ENCODE measurements at places on chromosomes 7 and 10. TPM values are rescaled to one million over a fixed set of nuclear protein-coding genes. Genes with fewer than 3 reads are reported as not detected.

The CHST15 gene
- 21.6 TPM for polyA plus RNA-seq

DNA sequence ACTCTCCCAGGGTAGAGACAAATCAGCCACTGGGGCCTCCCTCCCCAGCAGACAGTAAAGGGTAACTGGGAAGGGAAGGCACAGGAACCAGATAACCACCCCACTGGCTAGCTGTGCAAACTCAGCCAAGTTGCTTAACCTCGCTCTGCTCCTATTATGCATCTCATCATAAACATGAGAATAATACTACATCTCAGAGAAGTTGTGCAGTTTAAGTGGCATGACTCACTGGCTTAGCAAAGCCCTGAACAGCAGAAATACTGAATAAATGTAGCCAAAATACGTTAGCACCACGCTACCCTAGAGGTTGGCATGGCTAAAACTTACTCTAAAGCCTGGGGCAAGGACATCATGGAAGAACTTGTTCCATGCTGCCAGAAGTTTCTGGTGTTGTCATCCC is 128.1 kb upstream of the ANK3 start:
- DNase-seq, result no peak

DNA sequence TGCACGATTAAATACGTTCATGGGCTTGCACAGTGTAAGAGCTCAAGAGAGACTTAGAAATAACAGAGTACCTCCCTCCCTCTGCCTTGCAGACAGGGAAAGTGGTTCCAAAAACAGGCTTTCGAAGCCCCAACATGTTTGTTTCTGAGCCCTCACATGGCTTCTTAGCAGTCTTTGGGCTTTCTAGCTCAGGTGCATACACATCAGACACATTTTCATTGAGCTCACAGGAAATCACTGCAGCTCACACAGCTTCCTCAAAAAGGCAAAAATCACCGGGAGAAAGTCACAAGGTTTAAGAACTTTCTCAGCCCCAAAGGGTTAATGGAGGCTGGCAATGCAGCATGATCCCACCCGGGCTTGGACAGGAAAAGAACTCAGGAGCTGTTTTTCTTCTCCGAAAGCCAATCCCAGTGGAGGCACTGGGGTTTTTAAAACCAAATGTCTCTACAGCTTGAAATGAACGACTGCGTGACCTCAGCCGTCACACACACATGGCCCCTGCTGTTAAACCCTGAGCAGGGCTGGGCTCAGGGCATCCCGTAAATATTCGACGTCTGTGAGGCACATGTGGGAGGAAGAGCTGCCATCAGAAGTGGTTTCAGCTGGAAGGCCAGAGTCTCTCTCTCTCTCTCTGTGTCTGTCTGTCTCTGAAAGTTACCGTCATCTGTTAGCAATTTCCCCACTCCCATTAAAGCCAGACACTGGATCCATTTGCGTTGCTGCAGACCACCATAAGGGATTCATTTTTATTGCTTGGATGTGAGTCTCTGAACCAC is 69.7 kb downstream of the CALML3 start:
- DNase-seq, result peak; percentile 45

The MSS51 gene
- 5.0 TPM for polyA plus RNA-seq

DNA sequence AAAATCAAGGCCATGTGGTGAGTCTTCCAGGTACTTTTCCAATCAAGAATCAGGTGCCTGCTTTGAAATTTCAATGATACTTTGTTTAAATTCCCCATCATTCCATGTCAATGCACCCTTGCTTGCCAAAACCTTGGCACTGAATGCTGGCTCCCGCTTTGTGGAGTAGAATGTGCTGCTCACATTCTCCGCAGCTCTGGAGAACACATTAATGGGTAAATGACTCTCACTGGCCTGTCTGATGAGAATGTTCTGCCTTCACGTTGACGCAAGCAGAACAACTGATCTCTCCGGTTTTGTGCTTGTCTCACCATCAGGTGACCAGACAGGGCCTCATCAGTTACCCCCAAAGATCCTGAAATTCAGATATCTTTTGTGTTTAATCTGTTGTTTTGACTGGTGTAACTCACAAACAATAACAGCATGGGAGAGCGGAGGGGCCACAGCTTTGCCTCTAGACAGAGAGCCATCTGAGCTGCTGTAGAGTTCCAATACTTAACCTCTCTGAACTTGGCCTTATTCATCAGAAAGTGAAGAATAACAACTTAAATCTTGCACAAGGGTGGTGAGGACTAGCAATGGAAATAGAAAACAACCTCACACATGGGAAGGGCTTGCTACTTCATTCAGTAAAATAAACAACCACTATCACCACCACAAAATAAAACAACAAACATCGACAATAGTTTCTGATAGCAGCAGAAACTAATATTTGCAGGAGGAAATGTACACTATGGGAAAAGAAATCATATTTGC is 276.9 kb upstream of the IGFBP3 start:
- no peak for DNase-seq

The ARHGAP22 gene
- polyA plus RNA-seq, result 1.3 TPM

DNA sequence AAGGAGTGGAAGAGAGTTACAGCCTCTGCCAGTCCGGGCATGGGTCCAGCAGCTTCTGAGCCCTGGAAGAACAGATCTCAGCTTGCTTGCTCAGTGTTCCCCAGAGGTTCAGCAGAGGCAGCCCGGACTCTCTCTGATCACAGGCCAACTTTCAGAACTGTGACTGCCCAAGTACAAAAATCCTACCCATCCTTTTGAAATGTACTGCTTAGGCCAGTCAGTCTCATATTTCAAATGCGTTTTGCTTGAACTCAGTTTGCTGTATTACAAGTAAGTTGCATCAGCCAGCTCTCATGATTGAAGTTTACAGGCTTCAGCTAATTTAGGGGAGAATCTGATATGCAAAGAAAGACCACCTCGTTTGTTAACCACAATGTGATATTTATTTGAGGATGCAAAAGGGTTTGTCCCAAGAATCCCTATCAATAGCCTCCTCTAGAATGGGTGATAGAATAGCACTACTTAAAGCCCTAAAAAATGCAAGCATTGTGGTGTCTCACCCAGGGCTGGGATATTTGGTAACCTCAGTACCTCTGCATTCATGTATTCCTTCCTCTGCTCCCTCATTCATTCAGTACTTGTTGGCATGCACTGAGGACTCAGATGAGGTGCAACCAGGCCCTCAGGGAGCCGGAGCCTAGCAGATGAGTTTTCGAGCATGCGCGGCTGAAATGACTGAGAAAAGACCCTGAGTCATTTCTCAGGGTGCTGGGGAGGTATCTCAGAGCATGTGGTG is 7.0 kb downstream of the AIMP2 start:
- DNase-seq, result no peak

The WEE2 gene
- 0.10 TPM for polyA plus RNA-seq

GRCh38 chr7:155449008-155449868 is 8.7 kb upstream of the EN2 start:
- no peak for DNase-seq

- no peak for DNase-seq
Measured at GRCh38 chr10:128622706-128623105, 496.5 kb upstream of the MKI67 start.

GRCh38 chr7:45601094-45601493 is 26.9 kb downstream of the ADCY1 start:
- no peak for DNase-seq

DNA sequence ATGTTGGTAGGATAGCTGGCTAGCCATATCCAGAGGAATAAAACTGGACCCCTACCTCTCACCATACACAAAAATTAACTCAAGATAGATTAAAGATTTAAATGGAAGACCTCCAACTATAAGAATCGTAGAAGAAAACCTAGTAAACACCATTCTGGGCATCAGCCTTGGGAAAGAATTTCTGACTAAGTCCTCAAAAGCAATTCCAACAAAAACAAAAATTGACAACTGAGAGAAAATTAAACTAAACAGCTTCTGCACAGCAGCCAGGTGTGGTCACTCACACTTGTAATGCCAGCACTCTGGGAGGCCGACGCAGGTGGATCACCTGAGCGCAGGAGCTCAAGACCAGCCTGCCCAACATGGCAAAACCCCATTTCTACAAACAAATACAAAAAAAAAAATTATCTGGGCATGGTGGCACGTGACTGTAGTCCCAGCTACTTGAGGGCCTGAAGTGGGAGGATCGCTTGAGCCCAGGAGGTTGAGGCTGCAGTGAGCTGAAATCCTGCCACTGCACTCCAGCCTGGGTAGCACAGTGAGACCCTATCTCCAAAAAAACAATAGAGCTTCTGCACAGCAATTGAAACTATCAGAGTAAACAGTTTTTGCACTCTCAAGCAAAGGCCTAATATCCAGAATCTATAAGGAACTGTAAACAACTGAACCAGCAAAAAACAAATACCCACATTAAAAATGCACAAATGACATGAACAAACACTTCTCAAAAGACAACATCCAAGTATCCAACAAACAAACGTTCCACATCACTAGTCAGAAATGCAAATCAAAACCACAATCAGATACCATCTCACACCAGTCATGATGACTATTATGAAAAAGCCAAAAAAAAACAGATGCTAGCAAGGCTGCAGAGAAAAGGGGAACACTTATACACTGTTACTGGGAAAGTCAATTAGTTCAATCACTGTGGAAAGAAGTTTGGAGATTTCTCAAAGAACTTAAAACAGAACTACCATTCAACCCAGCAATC is 4.8 kb downstream of the CRPPA start:
- DNase-seq, result no peak

- peak; percentile 75 for DNase-seq
Measured at GRCh38 chr7:7566651-7567611, at the start of gene MIOS. Gene MIOS (plus strand): TSS chr7:7566884. CDS start chr7:7572476, 5,592 bp downstream.

DNA sequence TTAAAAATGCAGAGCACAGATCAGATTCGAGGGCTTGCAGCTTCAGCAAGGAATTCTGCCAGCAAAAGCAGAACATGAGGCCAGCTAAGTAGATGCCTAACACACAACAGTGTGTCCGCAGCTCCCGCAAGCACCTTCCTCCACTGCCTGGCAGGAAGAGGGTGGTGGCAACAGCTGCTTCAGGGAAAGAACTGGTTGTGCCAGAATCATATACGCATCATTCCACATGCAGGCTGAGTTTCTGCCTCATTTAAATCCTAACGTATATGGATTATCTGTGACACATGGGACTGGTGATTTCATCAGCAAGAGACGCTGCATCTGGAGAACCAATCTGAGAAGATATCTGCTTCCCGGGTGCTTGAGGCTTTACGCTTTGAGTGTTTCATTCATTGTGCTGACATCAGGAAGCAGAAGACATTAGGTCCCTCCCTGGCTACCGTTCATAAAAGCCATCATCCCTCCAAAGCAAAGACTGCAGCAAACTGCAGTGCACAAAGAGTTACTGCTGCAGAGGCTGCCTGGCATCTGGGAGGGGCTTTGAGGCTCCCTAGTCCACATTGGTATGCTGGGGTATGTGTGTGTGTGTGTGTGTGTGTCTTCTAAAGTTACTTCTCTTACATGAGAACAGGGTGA is 78.8 kb downstream of the FAM13C start:
- DNase-seq, result no peak

- DNase-seq, result no peak
Measured at GRCh38 chr10:132061465-132061864, 4.3 kb upstream of the JAKMIP3 start.

DNA sequence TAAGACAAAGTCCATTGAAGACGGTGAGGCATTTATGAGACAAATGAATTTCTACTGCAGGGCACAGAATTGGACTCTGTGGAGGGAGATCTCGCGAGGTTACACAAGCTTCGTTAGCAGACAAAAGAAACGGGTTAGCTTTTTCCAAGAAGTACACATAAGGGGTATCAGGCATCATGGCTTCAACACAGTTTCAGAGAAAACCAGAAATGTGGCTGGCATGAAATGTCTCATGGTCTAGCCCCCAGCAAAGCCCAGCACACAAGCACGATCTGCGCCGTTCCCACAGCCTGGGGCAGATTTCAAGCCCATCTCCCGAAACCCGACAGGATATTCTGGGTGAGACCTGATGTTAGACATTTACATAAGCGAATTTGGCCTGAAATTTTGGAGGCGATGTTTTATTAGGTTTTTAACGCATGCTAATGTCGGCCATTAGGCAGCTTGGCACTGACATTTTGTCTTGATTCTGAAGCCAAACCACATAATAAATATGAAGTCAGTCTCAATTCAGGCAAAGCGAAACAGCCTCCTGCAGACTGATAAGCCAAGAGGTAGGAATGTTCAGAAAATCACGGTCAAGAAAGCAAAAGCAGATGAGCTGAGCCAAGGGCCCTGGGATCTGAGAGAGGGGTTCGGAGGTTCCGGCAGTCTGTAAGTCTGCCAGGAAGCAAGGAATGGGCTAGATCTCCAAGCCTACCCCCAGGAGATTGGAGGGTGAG is 240.5 kb downstream of the PRPF18 start:
- DNase-seq, result no peak

The FKBP6 gene
- polyA plus RNA-seq, result 0.25 TPM

DNA sequence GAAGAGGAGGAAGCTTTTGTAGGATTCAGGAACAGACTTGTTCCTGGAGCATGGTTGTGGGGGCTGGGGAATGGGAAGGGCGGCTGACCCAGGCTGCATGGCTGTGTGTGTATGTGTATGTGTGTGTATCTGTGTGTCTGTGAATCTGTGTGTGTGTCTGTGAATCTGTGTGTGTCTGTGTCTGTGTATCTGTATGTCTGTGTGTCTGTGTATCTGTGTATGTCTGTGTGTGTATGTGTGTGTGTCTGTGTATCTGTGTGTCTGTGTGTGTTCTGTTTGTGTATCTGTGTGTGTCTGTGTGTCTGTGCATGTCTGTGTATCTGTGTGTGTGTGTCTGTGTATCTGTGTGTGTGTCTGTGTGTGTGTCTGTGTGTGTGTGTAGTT is 6.6 kb upstream of the STX1A start:
- DNase-seq, result no peak

DNA sequence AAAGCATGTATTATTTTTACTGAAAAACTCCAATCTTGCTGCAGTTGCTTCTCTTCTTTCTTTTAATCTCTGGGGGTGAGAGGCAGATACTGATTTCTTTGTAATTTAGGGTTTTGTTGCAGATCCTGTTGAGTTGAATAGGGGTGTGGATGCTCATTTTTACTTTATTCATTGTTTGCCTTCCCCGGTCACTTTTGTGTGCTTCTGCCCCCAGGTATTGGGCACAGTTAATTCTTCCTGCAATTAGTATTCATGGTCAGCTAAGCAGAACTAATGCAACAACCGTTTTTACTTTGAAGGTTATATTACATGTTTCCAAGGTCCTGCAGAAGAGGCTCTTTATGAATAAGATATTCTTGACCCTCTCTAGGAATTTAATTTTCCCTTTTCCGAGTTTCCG is 96.4 kb downstream of the BUB3 start:
- DNase-seq, result no peak
